ENCODE measurements at places on chromosomes 2 and 18.

DNA sequence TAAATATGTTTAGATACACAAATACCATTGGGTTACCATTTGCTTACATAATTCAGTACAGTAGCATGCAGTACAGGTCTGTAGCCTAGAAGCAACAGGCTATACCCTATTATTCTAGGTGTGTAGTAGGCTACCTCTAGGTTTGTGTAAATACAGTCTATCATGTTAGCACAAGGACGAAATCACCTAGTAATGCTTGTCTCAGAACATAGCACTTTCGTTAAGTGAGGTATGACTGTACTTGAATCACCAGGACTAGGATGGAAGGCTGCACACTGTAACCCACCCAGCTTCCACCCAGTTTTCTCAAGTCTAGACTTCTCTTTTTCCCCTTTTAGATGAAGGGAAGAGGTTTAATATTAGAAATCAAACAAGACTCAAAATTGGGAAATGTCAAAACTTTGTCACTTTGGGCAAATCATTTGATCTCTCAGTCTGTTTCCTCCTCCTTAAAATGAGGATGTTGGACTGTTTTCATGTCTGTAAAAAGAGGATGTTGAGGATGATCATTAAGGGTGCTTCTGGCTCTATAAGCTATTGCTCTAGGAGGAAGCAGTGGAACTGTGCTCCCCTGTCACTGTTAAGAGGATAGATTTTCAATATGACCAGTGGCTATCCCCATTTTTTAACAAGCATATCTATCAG lies 3.7 kb upstream of the SOCS6 start:
- no peak for DNase-seq

- no peak for DNase-seq
These were observed 78.3 kb upstream of the FZD5 start for GRCh38 chr2:207847807-207848544.

GRCh38 chr2:19797243-19797810 lies 104.5 kb downstream of the TTC32 start:
- no peak for DNase-seq

DNA sequence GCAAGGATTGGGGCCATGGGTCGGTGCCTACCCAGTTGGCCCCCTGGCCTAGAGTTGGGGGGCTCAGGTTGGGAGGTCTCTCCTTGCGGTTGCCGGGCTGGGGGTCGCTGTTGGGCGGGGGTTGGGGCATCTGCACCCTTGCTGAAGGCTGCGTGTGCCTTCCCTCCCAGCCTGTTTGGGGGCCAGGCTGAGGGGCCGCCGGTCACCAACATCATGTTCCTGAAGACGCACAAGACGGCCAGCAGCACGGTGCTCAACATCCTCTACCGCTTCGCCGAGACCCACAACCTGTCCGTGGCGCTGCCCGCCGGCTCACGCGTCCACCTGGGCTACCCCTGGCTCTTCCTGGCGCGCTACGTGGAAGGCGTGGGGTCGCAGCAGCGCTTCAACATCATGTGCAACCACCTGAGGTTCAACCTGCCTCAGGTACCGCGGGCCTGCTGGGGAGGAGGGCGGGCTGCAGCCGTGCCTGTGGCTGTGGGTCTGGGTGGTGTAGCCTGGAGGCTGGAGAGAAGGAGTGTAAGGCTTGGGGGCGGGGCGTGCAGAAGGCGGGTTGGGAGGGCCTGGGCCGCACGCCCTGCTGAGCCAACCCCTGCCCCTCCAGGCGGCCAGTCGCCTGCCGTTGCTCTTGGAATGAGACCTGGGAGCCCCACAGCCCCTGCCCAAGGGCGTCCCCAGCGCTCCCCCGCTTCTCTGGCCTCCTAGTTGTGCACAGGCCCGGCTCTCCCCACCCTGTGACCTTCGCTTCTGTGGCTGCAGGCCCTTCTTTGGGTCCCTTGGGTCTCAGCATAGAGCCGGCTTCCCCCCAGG lies 7.2 kb upstream of the NEU4 start:
- peak; percentile 29 for DNase-seq

DNA sequence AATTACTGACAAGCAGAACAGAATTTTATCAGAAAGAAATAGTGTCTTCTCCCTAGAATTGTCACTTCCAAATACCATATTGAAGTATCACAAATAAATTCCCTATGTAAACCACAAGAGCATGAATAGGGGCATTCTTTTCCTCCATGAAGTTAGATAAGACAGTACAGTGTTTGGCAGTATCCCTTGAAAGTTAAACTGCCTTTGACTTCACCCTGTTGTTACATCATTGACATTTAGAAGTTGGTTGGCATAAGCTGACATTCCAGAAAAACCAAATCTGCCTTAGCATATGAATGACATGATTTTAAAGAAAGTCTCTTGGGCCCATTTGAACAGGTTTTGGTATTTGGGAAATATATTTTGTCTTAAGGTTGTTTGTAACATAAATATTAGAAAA lies 50.2 kb upstream of the OSR1 start:
- no peak for DNase-seq

DNA sequence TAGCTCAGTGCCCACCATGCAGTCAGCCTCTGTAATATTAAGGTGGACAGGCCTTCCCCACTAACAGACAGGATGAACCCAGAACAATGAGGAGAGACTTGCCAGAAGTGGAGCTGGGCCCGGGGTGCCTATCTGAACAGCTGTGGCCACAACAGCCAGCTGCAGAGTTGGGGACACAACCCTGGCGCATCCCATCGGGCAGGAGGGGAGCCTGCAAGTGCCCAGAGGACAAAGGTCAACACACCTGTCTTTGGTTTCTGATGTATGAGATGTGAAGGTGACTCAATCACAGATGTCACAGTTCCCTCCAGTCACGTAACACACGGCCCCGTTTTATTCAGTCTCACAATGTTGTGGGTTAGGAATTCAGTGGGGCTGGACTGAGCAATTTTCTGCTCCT lies 48.2 kb upstream of the TAF1B start:
- DNase-seq: no peak

- DNase-seq: no peak
These were observed 37.0 kb upstream of the TMEM18 start for GRCh38 chr2:714005-714741.

- no peak for DNase-seq
These were observed 14.9 kb downstream of the PPP3R1 start for GRCh38 chr2:68237404-68237803.

- DNase-seq: no peak
These were observed 745.9 kb upstream of the SLC8A1 start for GRCh38 chr2:41197781-41198180.

DNA sequence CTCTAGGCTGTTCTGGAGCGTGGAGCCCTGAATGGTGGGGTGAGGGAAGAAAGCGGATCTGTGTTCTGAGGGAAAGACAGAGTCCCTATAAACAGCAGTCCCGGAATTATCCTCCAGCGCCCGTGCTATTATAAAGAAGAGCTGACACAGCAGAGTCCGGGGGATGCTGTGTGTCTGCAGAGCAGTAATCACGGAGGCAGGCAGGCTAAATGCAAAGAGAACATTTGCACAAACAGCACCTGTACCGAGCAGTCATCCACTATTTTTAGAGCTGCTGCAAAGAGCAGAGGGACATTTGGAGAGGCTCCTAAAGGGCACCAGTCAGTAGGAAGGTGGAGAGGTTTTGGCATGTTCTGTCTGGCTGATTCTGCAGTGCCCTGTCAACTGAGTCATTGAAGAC lies 293.8 kb upstream of the SLC14A2 start:
- DNase-seq: no peak

DNA sequence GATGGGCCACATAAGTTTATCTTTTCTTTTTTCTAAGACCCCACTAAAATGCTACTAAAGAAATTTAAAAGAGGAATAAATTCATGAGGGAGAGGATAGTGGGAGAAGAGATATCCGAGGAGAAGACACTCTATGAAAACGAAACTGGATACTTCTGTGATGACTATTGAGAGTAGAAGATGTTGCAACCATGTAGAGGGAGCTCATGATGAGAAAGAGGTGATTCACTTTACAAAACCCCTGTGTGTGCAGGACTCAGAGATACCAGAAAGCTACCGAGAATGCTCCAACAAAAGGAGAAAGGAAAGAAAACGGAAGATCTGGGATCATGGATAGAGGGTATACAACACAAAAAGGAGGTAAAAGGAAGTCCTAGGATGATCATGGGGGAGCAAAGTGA lies 34.9 kb downstream of the SLC38A11 start:
- no peak for DNase-seq

DNA sequence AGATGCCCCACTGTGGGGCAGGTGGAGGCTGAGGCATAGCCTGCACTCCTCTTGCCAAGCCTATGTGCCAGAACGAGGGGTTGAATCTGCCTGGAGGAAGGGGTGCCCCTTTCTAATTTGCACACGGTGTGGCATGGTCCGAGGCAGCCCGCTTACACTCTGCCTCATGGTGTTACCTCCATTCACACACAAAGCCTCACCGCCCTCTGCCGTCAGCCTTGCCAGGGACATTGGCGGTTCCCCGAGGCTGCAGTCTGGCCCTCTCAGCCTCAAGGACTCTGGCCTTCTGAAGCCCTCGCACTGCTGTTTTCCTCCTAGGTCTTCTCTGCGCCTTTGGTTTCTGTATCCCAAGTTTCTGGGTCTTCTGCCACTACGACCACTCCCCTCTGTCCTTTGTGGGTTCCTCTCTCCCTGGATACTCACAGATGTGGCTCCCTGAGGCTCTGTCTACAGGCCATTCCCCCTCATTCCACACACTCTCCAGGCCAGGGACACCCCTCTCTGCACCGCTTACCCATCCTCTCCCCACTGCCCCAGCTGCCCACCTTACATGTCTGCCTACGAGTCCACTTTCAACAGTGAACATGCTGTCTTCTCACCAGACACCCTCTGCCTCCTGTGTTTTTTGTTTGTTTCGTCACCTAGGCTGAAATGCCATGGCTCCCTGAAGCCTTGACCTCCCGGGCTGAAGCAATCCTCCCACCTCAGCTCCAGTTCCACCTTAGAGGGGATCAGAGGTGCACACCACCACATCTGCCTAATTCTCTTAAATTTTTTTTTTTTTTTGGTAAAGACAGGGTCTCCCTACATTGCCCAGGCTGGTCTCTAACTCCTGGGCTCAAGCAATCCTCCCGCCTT lies 7.9 kb upstream of the ASPRV1 start:
- DNase-seq: no peak

DNA sequence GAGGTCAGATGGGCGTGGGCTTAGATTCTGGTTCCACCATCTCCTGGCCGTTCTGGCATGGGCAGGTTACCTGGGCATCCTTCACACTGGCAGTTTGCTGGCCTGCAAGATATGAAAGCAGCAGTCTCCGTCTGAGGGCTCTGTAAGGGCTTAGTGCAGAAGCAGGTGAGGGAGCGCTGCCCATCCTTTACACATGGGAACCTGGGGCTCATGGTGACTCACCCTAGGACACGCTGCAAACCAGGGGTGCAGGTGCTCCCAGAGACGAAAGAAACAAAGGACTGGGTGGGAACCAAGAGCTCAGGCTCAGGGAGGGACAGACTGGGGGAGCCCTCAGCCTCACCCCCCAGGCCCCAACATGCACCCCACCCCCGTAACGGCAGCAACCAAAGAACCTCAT lies 10.7 kb upstream of the ID2 start:
- DNase-seq: no peak

DNA sequence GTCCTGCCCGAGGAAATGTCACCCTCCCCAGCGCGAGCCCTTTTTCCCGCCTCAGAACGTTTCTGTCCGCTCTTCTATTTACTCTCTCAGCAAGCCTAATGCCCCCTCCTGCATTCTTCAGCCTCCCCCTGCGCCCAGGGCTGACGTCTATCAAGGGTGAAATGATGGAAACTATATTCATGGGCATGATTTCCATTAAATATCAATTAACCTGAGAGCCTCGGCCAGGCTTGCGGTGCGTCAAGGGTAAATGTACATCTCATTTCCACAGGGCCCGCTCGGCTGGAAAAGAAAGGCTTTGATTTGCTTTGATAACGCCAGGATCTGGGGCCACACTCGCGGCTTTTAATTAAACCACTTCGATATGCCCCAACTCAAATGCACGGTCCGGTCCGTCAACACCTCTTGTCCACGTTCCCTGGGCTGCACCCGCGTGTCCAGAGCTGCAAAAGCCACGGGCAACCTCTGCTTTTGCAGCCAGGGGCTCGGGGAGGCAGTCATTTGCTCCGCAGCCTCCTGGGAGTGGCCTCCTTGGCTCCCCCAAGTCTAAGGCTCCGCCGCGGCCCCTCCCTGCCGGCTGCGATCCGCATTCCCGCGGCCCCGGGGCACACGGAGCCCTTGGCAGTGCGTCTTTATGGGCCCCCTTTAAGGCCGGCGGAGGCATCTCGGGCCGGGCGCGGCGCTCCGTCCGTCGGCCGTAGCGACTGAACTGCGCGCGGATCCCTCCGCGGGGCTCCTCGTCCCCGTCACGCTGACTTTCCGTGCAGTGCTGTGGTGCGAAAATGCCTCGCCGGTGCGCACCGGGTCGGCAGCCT lies at the start of gene HOXD8:
Gene HOXD8, plus strand, starts transcription at position 724 of the 815 bp plus-strand sequence. CDS start 662 bp downstream, outside the sequence.
- peak; percentile 54 for DNase-seq

DNA sequence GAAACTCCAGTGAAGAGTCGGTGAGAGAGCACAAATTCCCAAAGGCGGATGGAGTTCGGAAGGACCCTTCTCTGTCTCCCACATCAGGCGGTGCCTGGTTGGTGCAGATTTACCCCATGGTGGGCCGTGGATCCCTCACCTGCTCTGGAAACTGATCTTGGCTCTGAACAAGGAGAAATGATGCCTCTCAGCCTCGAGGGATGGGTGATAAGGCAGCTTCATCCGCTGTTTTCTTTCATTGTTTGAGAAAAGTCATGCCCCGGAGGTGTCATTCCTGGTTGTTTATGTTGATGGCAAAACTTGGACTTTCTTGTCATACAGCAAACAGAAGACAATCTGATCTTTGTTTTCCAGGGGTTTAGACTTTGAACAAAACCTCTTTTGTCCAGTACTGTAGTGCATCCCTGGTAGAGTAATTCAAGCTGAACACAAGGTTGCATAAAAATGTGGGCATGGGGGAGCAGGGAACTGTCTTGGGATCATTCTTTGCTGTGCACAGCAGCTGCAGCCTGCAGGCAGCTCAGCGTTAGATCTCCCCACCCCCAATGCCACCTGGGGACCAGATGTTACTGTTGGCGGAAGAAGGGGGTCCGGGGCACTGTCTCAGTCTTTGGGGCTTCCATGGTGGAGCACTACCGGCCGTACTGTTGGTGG lies 81.3 kb downstream of the NFATC1 start:
- DNase-seq: no peak

- no peak for DNase-seq
These were observed 3.0 kb downstream of the LRRFIP1 start for GRCh38 chr2:237630216-237631000.

DNA sequence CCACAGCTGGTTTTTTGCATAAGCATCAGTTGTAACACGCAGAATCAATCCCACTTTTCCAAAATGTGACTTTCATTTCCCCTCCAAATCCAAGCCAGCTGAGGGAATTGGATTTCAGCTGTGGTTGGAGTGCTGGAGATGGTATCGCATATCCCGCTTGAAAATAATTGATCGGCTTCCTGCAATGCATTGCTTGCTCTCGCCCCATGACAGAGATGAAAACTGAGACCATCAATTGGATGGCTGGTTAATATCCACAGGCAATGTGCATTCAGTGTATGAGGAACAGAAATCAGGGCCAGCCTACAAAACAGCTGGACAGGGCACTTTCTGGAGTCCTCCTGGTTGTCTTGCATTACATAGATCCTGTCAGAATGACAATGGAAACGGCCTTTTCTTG lies 135.3 kb downstream of the MAIP1 start:
- DNase-seq: no peak

- DNase-seq: no peak
These were observed 95.1 kb downstream of the MYO5B start for GRCh38 chr18:50099725-50100407.

Data from activated T-cell treated with anti-CD3 and anti-CD28 coated beads, Interleukin-2, amount 50 U/mL, for 24 hours (primary cell).